CD4-positive, alpha-beta T cell treated with Interferon alpha-2 for 1 hour (primary cell): ENCODE measurements at places on chromosomes 7 and 10.

DNA sequence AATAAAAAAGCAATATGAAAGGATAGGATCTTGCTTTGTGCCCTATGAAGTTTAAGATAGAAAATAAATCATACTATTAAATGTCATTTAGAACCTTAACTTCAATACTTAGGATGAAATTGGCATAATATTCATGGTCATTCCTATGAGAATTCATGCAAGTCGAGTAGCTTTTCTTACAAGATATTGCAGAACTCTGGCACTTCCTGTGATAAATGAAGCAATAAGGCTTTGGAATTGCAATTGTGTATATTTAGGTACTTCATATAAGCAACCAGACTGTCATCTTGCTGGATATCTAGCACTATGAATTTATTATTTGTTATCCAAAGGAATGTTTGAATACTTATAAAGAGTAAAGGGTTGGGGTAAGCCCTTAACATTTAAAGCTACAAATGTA lies 116.5 kb downstream of the ZNF438 start:
- DNase-seq = no peak

DNA sequence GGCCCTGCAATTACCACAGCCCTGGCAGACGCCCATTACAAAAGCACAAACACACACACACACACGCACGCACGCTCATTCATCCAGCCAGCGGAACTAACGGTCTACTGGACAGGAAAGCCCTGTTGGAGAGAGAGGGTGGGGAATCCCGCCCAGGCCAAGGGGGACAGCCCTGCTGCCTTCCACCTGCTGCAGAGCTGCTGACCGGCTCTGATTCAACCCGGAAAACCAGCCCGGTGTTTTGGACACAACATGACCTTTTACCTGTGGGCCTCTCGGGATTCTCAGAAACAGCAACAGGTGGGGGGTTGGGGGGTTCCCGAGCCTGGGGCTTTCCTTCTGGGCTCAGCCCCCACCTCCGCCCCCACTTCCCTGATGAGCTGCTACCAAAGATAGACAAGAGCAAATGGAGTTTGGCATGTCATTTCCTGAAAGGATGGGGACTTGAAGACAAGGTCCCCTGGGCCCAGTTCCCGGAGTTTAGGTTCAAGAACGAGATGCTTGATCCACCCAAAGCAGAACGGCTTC lies 18.5 kb upstream of the SERPINE1 start:
- DNase-seq = no peak

GRCh38 chr7:101953248-101953819 lies 135.9 kb downstream of the CUX1 start:
- no peak for DNase-seq

DNA sequence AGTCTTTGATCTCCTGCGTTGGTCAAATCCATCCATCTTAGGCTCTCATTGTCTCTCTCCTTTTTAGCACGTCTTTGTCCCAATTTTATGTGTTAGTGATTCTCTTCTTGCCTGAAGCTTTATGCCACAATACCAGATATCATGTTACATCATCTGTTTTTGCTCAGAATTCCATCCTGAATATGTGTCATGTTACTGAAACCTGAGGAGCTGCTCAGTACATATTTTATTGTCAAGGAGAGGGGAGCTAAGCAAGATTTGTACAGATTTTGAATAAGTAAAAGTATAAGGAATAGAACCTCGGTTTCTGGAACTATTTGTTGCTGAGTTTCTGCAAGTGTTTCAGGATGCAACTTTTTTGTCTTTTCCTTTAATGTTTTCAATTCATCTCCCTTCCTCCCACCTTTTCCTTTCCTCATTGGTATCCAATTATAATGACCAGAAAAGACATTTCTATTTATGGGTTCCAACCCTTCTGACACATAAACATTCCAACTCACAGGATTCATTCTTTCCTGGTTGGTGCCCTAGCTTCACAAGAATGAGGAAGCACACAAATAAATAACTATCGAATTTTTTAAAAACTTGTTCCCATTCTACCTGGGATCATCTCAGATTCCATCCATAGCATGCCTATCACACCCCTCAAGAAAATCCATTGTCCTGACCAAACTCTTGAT lies 291.8 kb downstream of the CRPPA start:
- DNase-seq = no peak
